ENCODE measurements at places on chromosomes 5 and 9.

DNA sequence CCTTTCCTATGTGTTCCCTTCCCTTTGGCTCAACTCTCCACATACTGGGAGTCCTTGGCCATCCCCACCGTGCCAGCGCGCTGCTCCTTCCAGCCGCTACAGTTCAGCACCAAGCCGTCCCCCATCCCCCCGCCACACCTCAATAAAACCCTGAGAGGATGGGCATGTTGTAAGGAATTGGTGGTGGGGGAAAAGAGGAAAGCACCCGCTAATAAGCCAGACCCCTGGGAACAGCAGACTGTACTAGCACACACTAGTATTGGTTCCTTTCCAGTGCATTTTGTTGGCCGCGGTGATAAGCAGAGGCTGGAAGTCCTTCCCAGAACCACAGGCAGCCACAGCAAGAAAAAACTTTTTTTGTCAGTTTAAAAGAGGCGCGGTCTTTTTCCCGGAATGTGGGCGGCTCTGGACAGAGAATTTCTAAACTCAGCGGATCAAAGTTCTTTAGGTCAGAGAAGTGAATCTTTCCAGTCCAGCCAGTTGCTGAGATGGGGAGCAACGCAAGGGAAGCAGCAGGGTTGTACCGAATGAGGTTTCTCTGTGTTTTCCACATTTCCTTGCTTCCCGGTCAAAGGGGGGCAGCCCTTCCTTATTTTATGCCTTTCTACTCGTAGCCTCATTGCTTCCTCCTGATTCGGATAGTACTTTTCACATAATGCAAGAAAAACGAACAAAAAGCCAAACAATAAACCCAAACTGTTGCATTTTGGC lies 2.1 kb downstream of the CHSY3 start:
- no peak for DNase-seq

- no peak for DNase-seq
These were observed 759.6 kb downstream of the MTRR start for GRCh38 chr5:8628521-8628920.

- DNase-seq = no peak
These were observed 163.3 kb upstream of the FBN2 start for GRCh38 chr5:128701301-128701700.

- no peak for DNase-seq
These were observed 119.3 kb downstream of the LMNB1 start for GRCh38 chr5:126896170-126896702.

DNA sequence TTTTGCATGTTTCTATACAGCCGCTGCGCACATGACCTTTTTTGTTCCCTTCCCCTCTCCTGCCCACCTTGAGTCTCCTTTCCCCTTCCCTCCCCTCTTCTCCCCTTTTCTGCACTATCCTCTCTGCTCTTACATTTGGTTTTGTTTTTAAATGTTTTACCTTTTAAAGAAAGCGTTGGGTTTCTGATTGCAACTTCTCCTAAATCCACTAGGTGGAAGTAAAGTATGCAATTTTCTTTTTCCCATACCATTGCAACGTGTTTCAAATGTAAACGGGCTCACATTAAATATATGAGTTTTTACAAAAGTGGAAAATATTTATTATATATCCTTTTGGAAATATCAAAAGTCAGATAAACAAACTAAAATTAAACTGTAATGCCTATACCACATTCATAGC lies 500.9 kb downstream of the DIRAS2 start:
- DNase-seq = no peak

DNA sequence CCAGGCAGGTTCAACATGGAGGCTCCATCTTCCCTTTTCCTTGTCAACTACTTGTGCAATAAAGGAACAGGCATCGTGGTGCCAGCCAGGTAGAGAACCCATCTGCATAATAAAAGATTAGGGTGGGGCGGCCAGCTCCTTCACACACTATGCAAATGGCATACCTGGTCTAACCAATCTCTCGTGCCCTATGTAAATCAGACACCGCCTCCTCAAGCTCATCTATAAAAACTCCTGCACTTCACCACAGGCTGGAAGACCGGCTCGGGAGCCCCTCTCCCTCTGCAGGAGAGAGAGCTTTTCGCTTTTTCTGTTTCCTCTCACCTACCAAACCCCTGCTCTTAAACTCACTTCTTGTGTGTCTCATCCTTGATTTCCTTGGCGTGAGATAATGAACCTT lies 244.3 kb upstream of the PUM3 start:
- no peak for DNase-seq

DNA sequence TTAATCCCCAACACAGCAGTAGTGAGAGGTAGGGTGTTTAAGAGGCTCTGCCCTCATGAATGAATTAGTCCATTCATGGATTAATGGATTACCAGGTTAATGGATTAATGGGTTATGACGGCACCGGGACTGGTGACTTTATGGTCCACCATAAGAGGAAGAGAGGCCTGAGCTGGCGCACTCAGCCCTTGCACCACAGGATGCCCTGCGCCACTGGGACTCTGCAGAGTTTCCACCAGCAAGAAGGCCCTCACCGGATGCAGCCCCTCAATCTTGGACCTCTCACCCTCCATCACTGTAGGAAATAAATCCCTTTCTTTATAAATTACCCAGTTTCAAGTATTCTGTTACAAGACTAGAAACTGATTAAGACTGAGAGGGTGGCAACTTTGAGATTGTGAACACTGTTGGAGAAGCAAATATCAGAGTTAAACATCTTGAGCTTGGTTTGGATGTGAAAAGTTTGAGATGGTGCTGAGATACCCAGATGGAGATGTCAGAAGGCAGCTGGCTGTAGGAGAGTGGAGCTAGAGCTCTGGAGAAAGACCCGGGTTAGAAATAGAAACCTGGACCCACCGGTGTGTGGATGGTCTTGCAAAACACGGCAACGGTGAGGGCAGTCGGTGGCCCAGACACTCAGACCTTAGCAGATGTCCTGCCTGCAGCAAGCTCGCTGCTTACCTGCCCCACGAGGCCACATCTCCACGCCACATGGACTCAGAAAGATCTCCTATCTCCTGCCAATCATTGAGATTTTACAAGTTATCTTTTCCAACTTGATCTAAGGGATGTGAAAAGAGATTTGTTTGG lies 98.8 kb downstream of the HSD17B3 start:
- DNase-seq = no peak

DNA sequence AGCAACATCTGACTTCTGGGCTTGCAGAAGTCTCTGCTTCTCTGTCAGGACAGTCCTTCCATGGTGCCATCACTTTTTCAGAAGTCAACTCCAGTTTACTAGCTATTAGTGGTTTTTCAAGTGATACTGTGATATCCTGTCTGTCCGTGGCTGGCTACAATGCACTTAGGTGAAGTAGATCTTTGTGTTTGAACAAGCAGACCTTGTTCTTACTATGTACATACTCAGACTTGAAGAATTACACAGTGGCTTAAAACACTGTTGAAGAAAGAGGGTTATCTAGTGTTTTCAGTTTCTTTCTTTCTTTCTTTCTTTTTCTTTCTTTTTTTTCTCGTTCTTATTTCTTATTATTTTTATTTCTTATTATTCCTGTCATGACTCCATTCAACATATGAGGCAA lies 228.7 kb downstream of the NTRK2 start:
- DNase-seq = no peak

DNA sequence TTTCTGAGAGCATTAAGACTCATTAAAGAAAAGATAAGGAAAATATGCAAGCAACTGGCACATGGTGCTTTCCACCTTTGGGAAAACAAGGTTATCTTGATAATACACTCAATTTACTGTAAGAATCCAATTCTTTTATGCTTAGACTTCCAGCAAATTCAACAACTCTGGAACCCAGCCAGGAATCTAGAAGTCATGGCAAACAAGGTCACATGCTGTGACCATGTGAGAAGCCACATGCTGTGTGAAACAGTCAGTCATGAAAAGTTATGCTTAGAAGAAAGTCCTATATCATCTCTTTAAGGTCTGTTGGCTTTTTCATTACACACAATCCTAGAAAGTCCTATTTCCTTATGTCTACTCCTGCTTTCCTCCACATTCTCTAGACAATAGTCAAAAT lies 581.8 kb upstream of the C9orf72 start:
- DNase-seq = no peak

DNA sequence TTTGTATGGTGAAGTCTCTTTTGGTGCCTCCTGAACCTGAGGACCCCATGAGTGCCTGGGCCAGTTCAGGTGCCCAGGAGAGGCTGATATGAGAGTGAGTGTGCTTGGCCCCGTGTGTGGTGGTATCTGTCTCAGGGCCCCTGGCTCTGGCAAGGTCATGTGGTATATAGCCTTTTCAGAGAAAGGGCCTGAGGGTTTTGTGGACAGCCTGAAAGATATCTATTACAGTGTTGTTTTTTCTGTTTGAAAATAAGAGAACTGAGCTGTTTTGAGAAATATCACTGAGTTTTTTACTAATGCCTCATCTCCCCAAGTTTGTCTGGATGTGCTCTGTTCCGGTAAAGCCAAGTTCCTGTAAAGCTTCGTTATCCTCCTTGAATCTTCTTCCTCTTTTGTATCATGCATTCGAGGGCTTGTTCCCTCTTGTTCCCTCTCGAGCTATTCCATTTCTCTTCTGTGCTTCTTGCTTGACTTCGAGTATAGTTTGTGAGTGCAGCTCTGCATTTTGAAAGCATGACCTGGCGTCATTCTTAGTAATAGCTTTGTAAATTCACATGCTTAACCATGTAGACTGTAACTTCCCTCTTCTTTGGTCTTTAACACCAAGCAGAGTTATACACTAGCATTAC lies 122.3 kb downstream of the MAST4 start:
- DNase-seq = no peak

GRCh38 chr5:176621661-176622079 lies 8.7 kb downstream of the SNCB start:
- DNase-seq = no peak

Data from stimulated activated CD4-positive, alpha-beta T cell treated with anti-CD3 and anti-CD28 coated beads, Interleukin-15, amount 100 ng/mL, for 48 hours (primary cell).